ENCODE measurements at places on chromosomes 4 and X. TPM values are rescaled to one million over a fixed set of nuclear protein-coding genes. Genes with fewer than 3 reads are reported as not detected.

GRCh38 chr4:174040287-174040686 is 243.2 kb downstream of the FBXO8 start:
- H3K27me3 ChIP-seq, result 0 out of 2 replicates have a peak, but pooled peaks cover 10% of the 10 kb centered on the region
- no peak for DNase-seq
- no peaks in the 10 kb centered on the region for H3K36me3 ChIP-seq
- no peak overlapping the region for H3K4me3 ChIP-seq
- no peak overlapping the region for H3K27ac ChIP-seq

DNA sequence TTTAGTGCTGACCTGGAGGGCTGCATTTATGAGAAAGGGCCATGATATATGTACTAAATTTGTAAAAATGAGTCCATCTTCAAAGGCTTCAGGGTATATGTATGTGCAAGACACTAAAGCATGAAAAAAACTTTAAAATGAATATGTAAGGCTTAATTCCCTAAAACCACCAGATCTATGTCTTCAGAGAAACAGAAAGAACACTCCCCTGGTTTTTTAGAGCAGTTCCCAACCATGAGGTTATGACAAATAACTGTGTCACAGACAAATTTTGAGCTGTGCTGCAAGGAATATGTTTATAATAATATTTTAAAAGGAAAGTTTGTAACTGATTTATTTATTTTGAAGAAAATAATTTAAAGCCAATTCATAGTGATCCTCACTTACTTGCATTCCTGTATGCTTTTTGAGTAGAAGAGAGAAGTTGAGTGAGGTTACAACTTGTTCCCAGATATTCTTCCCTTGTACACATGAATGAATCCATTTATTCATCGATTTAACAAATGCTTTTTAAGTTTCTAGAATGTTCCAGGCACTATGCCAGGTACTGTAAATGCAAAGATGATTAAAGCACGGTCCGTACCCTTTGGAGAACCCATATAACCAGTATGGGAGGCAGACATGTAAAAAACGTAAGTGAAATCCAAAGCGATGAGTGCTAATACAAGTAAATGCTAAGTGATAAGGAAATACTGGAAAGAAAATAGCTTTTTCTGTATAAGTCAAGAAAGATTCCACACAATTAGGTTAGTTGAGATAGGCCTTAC is 295.2 kb upstream of the DIAPH2 start:
- no peak overlapping the region for H3K4me3 ChIP-seq
- no peak overlapping the region for H3K27ac ChIP-seq
- DNase-seq, result no peak
- no peaks in the 10 kb centered on the region for H3K36me3 ChIP-seq

The FRMD7 gene
- total RNA-seq, result not detected

The CDKL5 gene
- 2.5 TPM for total RNA-seq

The HS6ST2 gene
- total RNA-seq, result 24.6 TPM
